Activated CD8-positive, alpha-beta T cell treated with anti-CD3 and anti-CD28 coated beads for 36 hours (primary cell): ENCODE measurements at places on chromosomes 3 and 15. TPM values are rescaled to one million over a fixed set of nuclear protein-coding genes. Genes with fewer than 3 reads are reported as not detected.

DNA sequence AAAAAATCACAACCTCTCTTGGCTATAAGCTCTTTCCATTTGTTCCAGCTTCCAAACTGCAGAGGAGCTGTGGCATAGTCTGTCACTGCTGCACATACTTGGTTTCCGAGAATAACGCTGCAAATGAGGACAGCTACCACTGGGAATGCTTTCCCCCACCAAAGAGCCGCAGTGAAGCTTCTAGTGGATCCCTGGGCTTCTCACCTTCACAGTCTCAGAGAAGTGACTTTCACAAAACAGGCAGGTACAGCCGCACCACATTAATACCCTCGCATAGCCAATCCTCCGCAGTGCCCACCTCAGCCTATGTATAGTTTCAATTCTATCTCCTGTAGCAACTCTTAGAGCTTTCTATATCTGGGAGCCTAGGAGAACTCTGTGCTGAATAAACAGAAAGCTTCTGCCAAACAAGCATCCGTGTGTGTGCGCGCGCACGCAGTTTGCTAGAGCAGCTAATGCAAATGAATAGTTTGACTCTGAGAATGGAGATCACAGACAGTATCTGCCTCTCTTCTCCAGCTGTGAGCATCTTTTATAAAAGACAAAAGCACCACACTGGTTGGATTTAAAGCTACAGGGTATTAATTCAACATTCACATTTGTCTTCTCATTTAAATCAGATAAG is 81.9 kb upstream of the PLXND1 start:
- DNase-seq, result no peak

DNA sequence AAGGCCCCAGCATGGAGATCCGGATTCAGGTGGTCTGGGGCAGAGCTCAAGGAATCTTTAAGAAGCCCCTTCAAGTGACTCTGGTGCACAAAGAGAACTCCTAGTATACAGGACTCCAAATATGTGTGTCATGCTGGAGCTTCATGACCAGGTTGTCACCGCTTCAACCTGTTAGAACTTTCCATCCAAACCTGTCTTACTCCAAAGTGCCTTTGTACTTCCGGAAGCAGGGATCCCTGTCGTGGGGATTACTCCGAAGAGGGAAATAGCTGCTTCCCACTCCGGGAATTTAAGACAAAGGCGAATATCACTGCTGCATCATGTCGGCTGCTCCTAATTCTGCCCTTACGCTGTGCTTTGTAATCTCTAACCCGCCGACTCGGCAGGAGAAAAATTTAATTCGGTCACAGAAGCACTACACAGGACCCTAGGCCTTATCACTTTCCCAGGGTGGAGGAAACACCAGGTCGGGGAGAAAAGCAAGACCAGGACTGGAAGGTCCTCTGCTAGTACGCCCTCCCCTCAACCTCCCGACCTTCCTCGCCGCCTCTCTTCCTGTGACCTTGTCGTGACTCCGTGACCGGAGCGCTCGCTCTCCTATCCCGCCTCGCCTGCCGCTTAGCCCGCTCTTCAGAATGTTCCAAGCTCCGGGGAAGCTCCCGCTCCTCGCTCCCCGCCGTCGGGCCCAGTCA is 730 bp downstream of the HIGD1A start:
- DNase-seq, result peak; percentile 45

The CFAP20DC gene
- 1.4 TPM for total RNA-seq

DNA sequence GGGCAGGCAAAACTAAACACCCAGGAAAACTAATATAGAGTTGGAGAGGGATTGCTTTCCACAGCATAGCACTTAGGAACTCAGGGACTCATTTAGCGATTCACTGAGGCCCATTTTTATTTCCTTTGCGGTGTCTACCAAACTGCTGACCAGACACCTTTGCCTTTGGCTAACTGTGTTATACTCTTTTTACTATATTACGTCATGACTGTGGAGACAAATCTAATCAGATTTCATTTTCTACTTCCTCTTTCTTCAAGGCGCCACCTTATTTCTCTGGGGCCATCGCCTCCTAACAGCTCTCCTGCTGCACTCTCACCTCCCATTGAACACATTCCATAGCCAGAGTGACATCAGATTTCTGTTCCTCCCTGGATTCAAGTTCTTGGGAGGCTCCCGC is 215.7 kb upstream of the WNT5A start:
- no peak for DNase-seq

- no peak for DNase-seq
These were observed 42.6 kb downstream of the WHAMM start for GRCh38 chr15:82851981-82852511.

The TMCO5A gene
- total RNA-seq, result not detected

DNA sequence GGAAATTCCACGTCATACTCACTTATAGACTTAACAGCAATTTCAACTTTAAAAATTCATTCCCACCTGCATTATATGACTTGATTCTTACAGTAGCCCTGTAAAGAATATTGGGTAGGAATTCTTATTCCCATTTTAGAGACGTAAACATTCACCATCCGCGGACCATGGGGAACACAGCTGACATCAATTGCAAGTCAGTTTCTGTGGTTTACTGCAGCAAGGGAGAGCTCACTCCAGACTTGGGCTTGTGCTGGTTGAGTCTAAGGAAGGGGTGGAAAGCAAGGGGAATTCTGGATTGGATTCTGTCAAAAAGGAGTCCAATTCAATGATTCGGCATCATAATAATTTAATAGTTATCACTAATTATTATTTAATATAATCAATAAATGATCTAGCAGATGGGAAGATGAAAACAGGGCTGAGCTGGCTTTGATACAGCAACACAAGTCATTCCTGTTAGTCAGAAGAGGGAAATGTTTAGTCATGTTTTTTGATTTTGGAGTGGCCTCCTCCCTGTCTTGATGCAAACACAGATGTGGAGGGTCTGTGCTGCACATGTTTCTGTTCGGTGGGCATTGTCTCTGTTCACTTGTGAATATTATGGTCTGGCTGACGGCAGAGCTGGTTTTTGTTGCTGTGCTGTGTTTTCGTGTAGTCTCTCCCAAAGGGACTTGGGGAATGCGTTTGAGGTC is 9.7 kb downstream of the LIPC start:
- no peak for DNase-seq

GRCh38 chr3:123745184-123745855 is 138.8 kb downstream of the MYLK start:
- no peak for DNase-seq

The LOXL1 gene
- 2.8 TPM for total RNA-seq

The MESP1 gene
- 3.4 TPM for total RNA-seq

GRCh38 chr3:13610006-13610570 is 61.2 kb downstream of the FBLN2 start:
- no peak for DNase-seq

DNA sequence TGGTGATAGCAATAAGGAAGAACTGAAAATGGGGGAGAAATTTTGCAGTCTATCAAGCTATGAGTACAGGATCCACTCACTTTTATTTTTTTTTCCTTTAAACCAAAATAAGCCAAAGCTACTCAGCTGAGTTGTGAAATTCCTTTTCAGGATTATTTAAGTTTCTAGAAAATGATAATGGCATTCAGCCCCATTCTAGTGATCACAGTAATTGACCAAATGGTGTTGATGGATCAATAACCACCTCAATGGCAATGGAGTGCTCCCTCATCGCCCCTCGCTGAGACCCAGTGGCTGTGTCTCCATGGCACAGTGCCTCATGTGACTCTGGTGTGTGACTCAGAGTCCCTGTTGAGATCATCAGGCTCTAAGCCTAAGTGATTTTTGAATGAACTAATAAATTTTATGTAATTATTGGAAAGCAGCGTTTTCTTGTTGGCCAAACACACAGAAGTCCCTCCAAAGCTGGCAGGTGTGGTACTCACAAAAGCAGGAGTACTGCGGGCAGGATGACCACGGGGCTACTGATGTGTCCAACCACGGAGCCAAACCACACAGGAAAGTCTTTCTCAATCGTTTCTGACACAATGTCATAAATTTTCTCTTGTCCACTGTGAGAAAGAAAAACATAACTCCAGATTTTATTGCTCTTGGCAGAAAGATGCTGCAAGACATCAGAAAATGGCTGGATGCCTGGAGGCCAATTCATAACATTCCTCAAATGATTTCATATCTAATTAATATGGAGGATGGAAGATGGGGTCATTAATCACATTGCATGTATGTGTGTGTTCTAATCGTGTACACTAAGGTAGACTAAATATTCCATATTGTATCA is 14.4 kb upstream of the STARD5 start:
- DNase-seq, result no peak

- DNase-seq, result no peak
These were observed 18.2 kb downstream of the EIF3J start for GRCh38 chr15:44554934-44555723.

The ERICH6 gene
- total RNA-seq, result not detected

DNA sequence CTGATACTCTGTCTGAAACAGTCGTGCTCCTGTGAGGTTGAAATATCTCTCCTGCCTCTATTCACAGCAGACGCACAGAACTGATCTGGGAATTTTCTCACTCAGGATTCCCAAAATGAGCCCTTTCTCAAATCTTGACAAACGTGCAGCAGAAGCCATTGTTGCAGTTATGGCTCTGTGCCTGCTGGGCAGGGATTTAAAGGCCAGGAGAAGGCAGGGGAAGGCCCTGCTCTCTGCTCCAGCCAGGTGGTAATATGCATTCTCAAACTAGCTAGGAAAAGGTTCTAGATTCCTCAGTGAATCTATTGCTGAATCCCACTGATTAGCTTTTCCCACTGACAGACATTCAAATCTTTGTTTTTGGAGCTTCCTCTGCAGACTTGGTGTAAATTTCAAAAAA is 2.2 kb downstream of the MINAR1 start:
- no peak for DNase-seq
